Caco-2 (cell line): ENCODE measurements at places on chromosomes 16 and 17.

- no peaks in the 10 kb centered on the region for H3K27me3 ChIP-seq
- peaks cover 1% of the 10 kb centered on the region; the same call in 1 of the 2 replicates for H3K36me3 ChIP-seq
- no peak overlapping the region for H3K4me3 ChIP-seq
These were observed 17.3 kb downstream of the DBNDD1 start for GRCh38 chr16:90001761-90002503.

DNA sequence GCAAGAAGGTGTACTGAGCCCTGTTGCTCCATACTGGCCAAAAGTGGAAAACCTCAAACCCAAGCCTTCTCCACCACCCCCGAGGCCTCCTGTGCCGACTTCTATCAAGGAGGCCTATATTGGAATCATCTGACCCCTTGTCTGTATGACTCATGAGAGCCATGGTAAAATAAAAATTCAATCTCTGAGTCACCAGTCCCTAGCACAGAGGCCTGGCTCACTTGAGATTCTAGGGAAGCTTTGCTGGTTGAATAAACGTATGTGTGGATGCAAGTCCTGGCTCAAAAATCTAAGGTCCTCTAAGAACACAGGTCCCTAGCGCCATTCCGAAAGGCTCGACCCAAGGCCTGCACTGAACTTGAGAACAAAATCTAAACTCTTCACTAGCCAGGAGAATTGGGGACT lies 15.0 kb downstream of the NSMCE1 start:
- no peak overlapping the region for H3K4me3 ChIP-seq
- no peak for DNase-seq
- no peaks in the 10 kb centered on the region for H3K4me1 ChIP-seq
- H3K27ac ChIP-seq: no peak overlapping the region
- H3K27me3 ChIP-seq: no peaks in the 10 kb centered on the region

- no peak overlapping the region for H3K27ac ChIP-seq
- H3K4me3 ChIP-seq: no peak overlapping the region
- H3K27me3 ChIP-seq: no peaks in the 10 kb centered on the region
- DNase-seq: no peak
These were observed 6.4 kb downstream of the ATP1B2 start for GRCh38 chr17:7656958-7657609.

DNA sequence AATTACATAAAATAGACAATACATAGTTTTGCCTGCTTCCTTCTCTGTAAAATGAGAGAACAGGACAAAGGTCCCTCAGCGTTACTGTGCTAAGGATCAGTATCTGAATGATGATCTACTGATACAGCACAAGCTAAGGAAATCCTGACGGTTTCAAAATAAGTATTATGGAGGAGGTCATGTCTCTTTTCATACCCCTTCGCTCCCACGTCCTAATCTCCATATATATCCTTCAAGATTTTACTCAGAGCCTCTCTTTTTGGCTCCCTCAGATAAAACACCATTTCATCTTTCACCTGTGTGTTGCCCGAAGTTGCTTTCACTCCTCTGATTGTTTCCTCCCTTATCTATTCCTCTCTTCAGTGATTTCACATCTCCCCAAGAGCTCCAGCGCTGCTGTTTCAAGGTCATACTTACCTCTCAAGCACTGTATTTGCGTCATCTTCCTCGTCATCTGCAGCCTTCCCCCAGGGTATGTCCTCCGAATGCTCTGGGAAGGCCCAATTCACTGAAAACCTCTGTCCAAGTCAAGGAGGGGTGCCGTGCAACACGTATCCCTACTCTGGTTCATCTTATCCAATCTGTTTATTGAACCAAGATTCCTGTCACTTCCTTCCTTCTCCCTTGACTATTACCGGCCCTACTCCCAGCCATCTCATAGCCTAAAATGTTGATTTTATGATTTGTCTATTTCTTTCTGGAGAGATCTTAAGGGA lies 1.2 kb upstream of the BLTP2 start:
- H3K27me3 ChIP-seq: no peaks in the 10 kb centered on the region
- no peak overlapping the region for H3K4me3 ChIP-seq
- H3K27ac ChIP-seq: peak overlapping the region; percentile 85
- DNase-seq: no peak
- H3K4me1 ChIP-seq: peaks cover 23% of the 10 kb centered on the region

DNA sequence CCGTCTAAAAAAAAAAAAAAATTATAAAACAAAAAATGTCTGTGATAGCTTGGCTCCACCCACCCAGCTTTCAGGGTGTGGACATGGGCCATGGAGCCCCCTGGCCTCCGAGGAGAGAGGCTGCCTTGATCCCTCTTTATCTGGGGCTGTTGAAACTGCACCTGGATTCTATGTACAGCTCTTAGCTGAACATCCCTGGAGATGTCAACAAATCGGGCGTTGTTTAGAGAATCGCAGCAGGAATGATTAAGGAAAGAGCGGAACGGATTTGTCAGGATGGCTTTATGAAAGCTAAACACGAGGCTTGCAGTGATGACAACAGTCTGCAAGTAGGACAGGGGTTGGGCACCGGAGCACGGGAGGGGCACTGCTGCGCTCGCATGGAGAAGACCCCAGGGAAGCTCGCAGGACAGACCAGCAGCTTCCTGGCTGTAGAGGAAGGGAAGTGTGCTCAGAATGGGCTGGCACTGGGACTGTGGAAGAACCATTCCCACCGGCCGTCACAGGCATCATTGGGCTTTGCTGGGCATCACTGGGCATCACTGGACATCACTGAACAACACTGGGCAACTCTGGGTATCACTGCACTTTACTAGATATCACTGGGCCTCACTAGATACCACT lies 195.8 kb upstream of the FOXF1 start:
- no peaks in the 10 kb centered on the region for H3K4me1 ChIP-seq
- H3K4me3 ChIP-seq: no peak overlapping the region
- no peak for DNase-seq
- H3K27me3 ChIP-seq: no peaks in the 10 kb centered on the region; the same call in 1 of the 2 replicates
- H3K27ac ChIP-seq: no peak overlapping the region

GRCh38 chr16:26454102-26454501 lies 612.6 kb upstream of the C16orf82 start:
- DNase-seq: no peak
- H3K4me1 ChIP-seq: no peaks in the 10 kb centered on the region
- no peak overlapping the region for H3K4me3 ChIP-seq

- no peak overlapping the region for H3K27ac ChIP-seq
- H3K4me3 ChIP-seq: no peak overlapping the region
- H3K27me3 ChIP-seq: no peaks in the 10 kb centered on the region
- H3K36me3 ChIP-seq: no peaks in the 10 kb centered on the region
- H3K4me1 ChIP-seq: no peaks in the 10 kb centered on the region
These were observed 302.4 kb upstream of the N4BP1 start for GRCh38 chr16:48912360-48912759.

- DNase-seq: no peak
- no peaks in the 10 kb centered on the region for H3K36me3 ChIP-seq
- H3K4me1 ChIP-seq: no peaks in the 10 kb centered on the region
These were observed 103.7 kb downstream of the XYLT1 start for GRCh38 chr16:17367036-17367435.

DNA sequence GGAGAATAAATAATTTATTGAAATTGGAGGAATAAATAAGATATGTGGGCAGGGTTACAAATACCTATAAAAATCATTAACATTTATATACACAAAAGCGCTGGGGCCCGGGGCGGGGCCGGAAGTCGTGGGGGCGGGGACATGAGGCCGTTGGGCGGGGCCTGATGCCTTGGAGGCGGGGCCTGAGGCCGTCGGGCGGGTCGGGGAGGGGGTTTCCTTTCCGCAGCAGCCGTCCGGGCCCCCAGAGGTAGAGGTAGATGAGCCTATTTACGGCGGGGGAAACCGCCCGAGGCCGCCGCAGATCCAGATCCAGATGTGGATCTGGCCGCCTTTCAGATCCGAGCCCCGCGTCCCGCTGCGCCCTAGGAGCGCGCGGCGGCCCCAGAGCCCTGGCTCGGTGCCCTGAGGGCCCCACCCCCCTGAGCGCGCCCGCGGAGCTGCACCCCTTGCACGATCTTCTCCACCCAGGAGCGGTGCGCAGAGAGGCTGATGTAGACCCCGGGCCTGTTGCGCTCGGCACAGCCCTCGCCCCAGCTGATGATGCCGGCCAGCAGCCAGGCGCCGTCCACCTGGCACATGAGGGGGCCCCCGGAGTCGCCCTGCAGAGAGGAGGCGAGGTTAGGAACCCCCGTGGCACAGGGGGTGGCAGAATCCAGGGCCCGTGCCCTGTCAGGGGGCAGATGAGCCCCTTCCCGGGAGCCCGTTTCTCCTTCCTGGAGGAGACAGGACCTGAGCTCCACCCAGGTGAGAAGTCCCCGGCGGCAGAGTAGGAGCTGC lies 5.1 kb downstream of the PRSS22 start:
- H3K4me1 ChIP-seq: peaks cover 21% of the 10 kb centered on the region
- no peak overlapping the region for H3K4me3 ChIP-seq
- peaks cover 18% of the 10 kb centered on the region for H3K36me3 ChIP-seq
- H3K27me3 ChIP-seq: no peaks in the 10 kb centered on the region
- no peak overlapping the region for H3K27ac ChIP-seq

DNA sequence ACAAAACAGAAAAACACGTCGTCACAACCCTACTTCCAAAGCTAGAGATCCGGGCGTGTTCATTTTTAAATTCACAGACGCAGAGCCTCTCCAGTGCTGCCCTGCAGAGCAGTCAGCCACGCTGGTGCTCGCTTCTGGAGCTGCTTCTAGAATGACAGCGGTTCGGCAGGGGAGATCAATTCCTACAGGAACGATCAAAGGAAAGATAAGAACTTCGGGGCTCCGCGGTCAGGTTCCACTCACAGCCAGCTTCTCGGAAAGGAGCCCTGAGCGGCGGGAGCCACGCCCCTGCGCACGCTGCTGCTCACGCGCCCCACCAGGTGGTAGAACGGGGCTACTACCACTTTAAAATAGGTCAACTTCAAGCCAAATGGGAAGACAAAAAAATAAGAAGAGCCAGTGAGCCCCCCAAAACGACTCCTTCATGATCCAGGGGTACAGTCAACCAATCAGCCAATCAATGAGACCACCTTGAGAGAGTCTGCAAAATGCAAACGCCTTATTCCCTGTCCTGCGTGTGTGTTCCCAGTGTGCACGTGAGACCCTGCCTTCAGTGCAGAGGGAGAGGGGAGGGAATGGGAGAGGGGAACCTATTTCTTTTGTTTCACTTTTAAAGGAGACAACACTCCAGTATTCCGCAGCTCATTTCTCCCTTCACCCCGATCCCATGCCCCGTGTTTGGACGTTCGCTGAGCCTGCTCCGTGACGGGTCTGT lies 209.7 kb downstream of the RBFOX3 start:
- H3K27me3 ChIP-seq: peaks cover 3% of the 10 kb centered on the region
- H3K4me3 ChIP-seq: 0 out of 2 replicates have a peak overlapping the region, but pooled peaks have one; percentile 19
- H3K36me3 ChIP-seq: no peaks in the 10 kb centered on the region
- DNase-seq: peak; percentile 84
- H3K27ac ChIP-seq: no peak overlapping the region
- H3K4me1 ChIP-seq: peaks cover 11% of the 10 kb centered on the region; the same call in 1 of the 2 replicates

DNA sequence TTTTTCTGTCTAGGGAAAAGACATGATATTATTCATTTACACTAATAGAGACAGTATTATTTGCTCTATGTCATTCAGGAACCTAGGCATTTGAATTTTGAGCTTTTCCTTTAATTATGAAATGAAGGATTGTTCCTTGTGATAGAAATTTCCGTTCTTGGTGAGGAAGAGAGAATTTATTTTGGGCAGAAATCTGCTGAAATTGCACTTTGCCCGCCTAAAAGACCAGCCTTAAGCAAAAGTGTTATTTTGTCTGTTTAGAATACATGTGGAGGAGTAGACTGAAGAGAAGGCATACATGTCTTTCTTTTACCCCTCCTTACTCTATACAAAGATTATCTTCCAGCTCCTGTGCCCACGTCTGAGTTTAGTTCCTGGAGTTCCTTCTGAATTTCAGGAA lies 16.8 kb upstream of the KRT10 start:
- no peaks in the 10 kb centered on the region for H3K27me3 ChIP-seq
- H3K4me3 ChIP-seq: no peak overlapping the region
- no peak for DNase-seq
- H3K4me1 ChIP-seq: no peaks in the 10 kb centered on the region
- H3K36me3 ChIP-seq: no peaks in the 10 kb centered on the region

DNA sequence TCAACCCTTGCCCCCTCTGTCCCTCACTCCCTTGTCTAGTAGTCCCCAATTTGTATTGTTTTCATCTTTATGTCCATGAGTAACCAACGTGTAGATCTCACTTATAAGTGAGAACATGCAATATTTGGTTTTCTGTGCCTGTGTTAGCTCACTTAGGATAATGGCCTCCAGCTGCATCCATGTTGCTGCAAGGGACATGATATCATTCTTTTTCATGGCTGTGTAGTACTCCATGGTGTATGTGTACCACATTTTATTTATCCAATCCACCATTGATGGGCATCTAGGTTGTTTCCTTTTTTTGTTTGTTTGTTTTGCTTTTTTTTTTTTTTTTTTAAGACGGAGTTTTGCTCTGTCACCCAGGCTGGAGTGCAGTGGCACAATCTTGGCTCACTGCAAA lies 63.0 kb upstream of the HS3ST4 start:
- H3K4me3 ChIP-seq: no peak overlapping the region
- no peak overlapping the region for H3K27ac ChIP-seq
- no peaks in the 10 kb centered on the region for H3K27me3 ChIP-seq
- no peak for DNase-seq
- H3K4me1 ChIP-seq: no peaks in the 10 kb centered on the region

GRCh38 chr16:53415504-53415903 lies 18.8 kb upstream of the RBL2 start:
- H3K27ac ChIP-seq: no peak overlapping the region
- no peaks in the 10 kb centered on the region for H3K27me3 ChIP-seq
- H3K36me3 ChIP-seq: no peaks in the 10 kb centered on the region

GRCh38 chr17:59814685-59815084 lies 78.1 kb downstream of the TUBD1 start:
- no peaks in the 10 kb centered on the region for H3K27me3 ChIP-seq
- no peaks in the 10 kb centered on the region for H3K36me3 ChIP-seq
- DNase-seq: no peak
- H3K27ac ChIP-seq: no peak overlapping the region

- no peaks in the 10 kb centered on the region for H3K36me3 ChIP-seq
- H3K27me3 ChIP-seq: no peaks in the 10 kb centered on the region
- no peaks in the 10 kb centered on the region for H3K4me1 ChIP-seq
- no peak overlapping the region for H3K27ac ChIP-seq
- DNase-seq: no peak
These were observed 2277.7 kb downstream of the TP53TG3F start for GRCh38 chr16:35737076-35737475.

DNA sequence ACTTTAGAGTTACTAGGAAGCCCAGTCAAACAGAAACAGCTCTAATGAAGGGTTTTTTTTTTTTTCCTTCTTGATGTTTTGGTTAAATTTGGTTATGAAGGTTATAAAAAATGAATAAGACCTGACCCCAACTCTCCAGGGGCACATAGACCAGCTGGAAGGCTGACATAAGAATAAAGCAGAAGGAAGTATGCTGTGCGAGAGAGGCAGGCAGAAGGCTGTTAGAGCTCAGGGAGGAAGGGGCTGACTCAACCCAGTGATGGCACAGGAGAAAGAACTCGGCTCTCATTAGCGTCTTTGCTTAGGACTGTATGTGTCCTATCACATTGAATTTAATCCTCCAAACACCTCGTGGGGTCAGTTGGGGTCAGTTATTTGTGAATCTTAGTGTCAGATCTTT lies 474.6 kb downstream of the PMP22 start:
- H3K36me3 ChIP-seq: no peaks in the 10 kb centered on the region
- H3K27me3 ChIP-seq: no peaks in the 10 kb centered on the region
- H3K4me1 ChIP-seq: no peaks in the 10 kb centered on the region
- no peak overlapping the region for H3K27ac ChIP-seq
- H3K4me3 ChIP-seq: no peak overlapping the region
- DNase-seq: no peak

- DNase-seq: no peak
- peaks cover 4% of the 10 kb centered on the region for H3K4me1 ChIP-seq
- H3K27me3 ChIP-seq: no peaks in the 10 kb centered on the region; the same call in 1 of the 2 replicates
These were observed 5.9 kb upstream of the MAP2K3 start for GRCh38 chr17:21278450-21279197.

- H3K4me1 ChIP-seq: peaks cover 3% of the 10 kb centered on the region; the same call in 1 of the 2 replicates
- no peaks in the 10 kb centered on the region for H3K36me3 ChIP-seq
- H3K27me3 ChIP-seq: no peaks in the 10 kb centered on the region
- no peak overlapping the region for H3K27ac ChIP-seq
- no peak for DNase-seq
These were observed 4.0 kb upstream of the ZNF267 start for GRCh38 chr16:31869511-31870201.
